CD8-positive, alpha-beta memory T cell (primary cell): ENCODE measurements at places on chromosomes 1 and 21.

GRCh38 chr1:197029749-197030148 lies 37.3 kb downstream of the F13B start:
- DNase-seq = no peak

- no peak for DNase-seq
Measured at GRCh38 chr1:33364565-33364918, 43.6 kb upstream of the A3GALT2 start.

DNA sequence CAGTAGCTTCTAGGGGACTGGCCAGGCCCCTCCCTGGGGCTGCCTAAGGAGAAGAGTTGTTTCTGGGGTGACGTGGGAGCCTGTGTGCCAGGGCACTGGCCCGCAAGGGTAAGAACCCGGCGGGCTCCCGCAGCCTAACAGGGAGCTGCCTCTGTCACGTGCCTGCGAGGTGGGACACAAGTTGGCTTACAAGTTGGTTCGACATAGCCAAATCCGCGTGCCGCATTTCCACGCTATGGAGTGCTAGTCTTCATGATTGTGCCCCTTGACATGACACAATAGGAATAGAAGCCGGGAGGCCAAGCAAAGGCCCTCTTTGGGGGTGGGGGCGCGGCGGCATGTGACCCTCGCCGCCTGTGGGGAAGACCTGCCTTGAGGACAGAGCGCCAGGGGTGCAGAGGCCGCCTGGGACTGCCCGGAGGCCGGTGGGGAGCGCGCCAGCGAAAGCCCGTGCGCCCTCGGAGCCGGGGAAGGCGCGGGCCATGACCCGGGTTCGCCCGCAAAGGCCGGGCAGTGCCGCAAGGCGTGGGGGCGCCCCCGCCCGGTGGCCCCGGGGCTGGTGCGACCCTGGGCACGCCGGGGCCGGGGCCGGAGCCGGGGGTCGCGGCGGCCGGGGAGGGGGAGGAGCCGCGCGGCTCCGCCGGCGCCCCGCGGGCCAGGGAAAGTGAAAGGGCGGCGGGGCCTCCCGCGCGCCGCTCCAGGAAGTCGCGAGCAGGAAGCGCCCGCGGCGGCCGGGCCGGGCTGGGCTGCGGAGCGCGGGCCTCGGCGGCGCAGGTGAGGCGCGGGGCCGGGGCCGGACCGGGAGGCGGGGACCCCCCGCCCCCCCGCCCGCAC lies at the start of gene SLC37A1:
TSS of gene SLC37A1 (plus strand) at position 702 of the 834 bp plus-strand sequence. CDS start 4,603 bp downstream, outside the sequence.
- peak; percentile 47 for DNase-seq

- no peak for DNase-seq
Measured at GRCh38 chr1:156811168-156811567, 5.5 kb downstream of the SH2D2A start.

DNA sequence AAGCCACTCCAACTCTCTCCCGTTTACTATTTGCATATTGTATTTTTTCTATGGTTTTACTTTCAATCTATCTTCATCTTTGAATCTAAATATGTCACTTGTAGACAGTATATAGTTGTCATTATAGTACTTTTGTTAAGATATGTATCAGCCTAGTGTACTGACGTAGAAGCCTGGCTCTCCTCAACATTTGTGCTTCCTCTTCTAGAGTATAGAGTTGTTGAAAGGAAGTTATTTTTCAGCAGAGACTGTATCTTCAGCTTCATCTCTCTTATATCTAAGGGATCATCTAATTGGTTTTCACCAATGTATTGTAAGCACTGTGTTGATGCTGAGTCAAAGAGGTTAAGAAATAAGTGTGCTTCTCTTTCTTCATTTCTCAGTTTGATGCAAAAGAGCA lies 192.8 kb downstream of the LMO4 start:
- DNase-seq = no peak

- DNase-seq = no peak
Measured at GRCh38 chr1:214657299-214657698, 54.3 kb downstream of the CENPF start.

GRCh38 chr1:7018351-7018750 lies 233.1 kb downstream of the CAMTA1 start:
- DNase-seq = no peak

DNA sequence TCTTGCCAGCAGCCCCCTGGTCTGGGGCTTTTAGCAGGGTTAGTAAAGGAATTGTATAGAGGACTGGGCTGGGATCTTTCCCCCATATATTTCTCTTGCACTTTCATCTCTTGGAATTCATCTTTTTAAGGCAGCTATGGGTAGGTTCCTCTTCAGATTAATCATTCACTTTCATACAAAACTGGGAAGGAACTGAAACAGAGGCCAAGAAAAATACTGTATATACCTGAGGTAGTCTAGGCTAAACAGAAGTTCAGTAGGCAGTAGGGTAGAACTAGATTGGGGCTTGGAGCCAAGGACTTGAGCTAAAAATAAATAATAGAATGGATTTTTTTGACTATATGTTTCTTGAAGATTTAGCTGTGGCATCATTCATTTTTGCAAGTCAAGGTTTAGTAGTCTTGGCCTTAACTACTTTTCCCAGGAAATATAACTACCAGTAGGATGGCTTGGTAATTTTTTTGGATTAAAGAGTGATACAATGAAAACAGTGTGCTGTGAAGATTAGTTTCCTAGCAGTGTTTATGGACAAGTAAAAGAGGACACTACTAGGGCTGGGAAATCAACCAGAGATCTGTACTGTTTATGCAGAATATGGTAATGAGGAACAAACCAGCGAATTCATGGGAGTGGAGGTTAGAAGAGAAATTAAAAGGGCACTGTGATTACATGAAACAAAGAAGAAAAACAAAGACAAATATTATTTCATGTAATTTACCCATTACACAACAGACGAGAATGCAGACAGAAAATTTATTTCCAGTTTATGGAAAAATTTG lies 50.9 kb upstream of the PTGS2 start:
- no peak for DNase-seq

- no peak for DNase-seq
Measured at GRCh38 chr1:237074371-237075117, 32.6 kb downstream of the RYR2 start.

DNA sequence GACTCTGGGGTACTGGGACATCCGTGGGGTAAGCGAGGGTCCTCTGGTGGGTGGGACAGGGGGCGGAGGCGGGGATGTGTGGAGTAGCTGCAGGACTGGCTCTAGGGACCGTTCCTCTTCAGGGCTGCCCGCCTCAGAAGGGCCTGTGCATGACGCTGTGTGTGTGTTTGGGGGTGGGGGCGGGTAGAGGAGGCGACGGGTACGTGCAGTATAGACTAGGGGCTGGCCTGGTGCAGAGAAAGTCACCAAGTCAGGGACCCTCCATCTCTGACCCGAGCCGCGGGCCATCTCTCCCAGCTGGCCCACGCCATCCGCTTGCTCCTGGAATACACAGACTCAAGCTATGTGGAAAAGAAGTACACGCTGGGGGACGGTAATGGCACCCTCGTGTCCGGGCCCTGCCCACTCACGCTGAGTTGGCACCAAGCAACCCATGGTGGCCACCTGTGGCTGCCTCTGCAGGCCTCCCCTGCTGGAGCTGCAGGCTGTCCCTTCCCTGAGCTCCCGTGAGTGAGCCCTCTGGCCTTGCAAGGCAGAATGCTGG lies 342 bp downstream of the GSTM5 start:
- DNase-seq = no peak

GRCh38 chr1:238962941-238963340 lies 423.4 kb upstream of the CHRM3 start:
- no peak for DNase-seq

DNA sequence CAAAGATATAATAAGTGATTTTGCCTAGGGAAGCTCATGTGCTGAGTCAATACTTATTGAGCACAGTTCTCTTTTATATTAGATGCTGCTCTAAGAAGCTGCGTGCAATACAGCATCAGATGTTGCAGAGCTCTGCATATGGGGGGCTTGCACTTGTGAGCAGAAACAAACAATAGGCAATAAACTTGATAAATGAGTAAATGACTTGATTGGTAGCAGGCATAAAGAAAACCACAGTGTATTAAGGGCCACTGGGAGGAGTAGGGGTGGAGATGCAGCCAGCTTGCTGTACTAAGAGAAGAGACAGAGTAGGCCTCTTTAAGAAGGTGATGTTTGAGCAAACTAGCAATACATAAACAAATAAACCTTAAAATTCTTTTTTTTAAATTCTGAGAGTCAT lies 598.5 kb upstream of the ADAMTS5 start:
- no peak for DNase-seq

GRCh38 chr1:17845583-17845982 lies 90.5 kb downstream of the ACTL8 start:
- DNase-seq = no peak

DNA sequence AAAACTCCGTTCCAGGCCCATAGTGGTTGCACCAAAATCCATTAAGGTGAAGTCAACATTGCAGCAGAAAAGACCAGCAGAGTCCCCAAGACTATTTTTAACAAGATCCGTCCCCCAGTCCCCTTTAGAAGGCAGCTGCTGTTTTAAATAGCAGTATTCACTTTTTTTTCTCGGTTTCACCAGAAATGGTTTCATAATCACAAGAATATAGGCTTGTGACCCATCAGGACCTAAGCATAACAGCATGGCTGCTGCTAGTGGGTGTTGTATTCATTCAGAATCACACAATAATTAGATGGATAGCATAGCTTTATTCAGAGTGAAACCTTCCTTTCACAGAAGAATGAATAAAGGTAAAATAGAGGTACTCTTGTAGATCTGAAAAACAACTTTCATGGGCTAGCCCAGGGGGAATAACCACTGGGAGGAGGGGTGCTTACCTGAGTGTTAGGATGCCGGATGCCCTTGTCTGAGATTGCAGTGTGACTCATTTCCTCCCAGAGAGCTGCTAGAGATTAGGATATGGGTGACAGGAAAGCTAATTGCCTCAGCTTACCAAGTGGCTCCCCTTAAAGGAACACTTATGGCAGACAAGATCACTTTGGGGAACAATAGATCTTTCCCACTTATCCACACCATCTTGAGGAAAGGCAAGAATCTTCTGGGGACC lies 35.0 kb downstream of the ACKR1 start:
- no peak for DNase-seq

DNA sequence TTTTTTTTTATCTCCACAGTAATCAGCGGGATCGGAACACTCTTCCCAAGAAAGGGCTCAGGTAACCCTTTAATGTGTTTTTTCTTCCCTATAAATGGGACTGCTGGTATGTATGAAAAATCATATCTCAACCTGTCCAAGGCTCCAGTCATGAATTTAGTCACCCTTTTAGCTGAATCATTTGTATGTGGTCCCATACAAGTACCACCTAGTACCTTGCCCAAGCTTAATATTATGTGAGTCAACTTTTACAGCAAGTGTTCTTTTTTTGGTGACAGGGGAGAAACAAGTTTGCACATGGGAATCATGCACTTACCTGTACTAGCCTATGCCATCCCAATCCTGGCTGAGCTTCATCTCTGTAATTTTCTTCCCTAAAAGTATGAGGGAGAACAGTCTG lies 43.7 kb upstream of the IPO9 start:
- no peak for DNase-seq

DNA sequence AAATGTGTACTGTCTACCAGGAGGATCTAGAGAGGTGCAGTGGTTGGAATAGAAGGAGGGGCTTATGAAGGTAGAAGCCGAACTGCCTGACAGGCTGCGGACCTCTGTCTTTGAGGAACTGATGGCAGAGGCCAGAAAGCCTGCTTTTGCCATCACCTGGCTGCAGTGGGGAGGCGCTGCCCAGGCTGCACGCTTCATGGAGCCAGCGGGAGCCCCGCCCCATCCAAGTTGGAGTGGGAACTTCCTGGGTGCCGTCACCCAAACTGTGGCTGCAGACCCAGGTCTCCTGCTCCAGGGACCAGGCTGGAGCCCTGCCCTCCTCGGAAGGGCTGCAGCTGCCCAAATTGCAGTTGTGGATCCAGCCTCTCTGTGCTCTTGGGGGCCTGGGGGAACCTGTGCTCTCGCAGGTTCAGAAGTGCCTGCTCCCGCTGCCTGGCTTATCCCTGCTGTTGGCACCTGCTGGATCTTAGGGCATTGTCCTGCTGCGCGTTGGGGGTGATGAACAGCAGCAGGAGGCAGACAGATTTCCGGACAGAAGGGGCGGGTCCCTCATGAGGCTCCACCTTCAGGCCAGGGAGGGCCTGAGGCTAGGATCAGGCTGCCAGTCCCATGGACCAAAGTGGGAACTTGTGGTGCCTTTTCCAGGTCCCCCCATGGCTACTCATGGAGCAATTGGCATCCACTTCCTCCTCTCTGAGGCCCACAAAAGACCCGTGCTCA lies 118.0 kb upstream of the PLPPR4 start:
- DNase-seq = no peak

DNA sequence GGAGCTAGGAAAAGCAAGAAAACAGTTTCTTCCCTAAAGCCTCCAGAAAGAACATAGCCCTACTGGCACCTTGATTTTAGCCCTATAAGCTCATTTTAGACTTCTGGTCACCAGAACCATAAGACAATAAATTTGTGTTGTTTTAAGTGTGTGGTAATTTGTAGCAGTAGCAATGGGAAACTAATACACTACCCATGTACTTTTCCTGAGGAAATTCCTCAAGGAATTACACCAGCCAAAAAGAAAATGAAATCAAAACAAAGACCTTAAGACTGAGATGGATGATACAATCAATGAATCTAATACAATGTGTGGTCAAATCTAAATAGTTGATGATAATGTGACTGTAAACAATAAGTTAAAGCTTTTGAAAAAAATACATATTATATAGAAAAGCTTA lies 11.8 kb downstream of the VAMP4 start:
- DNase-seq = no peak

DNA sequence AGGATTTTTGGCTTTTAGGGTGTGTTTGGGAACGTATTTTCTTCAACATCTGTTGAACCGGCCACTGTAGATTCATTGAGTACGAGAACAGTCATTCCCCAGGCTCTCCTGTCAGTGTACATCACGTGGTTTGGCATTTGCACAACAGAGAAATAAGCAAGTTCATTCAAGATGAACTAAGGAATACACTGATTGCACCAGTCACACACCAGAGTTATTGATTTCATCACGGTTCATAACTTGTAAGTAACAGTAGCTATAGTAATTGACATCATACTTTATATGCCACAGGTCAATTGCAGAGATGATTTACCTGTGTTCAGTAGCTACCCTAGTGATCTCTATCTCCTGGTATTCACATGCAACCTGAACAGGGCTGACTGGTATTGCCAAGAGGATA lies 90.7 kb upstream of the ETS2 start:
- DNase-seq = no peak
